HTR-8/SVneo (cell line): ENCODE measurements at places on chromosomes 6 and 20.

DNA sequence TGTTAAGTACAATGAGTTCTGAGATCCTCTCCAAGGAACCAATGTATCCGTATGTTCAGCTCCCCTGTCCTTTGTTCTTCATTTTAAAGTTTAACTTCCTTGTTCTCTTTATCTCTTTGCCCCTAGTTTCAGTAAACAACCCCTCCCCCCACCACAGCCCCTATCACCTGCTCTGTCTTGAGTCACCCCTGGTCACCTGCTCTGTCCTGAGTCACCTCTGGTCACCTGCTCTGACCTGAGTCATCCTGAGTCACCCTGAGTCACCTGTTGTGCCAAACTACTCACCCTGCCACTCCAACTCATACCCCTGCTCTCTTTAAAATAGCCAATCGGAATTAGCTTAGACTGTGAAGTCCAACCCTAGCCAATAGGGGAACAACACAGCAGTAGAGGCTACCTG, 288.7 kb upstream of the CDYL start:
- DNase-seq, result no peak

DNA sequence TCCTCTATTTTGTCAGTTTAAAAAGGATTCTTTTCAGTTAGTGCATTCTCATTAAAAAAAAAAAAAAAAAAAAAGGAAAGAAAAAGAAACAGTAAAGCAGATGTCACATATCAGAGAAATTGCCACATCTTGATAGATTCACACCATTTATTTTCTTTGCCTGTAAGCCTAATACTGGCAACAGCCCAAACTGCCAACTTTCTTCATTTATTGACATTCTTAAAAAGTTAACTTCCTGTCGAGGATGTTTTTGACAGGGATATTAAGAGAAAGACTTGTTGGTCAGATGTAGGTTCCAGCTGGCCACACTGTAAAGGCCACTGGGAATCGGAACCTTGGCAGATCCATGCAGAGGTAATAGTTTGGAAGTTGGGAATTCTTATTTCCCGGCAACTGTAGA, 332.6 kb downstream of the NRN1 start:
- DNase-seq, result no peak

DNA sequence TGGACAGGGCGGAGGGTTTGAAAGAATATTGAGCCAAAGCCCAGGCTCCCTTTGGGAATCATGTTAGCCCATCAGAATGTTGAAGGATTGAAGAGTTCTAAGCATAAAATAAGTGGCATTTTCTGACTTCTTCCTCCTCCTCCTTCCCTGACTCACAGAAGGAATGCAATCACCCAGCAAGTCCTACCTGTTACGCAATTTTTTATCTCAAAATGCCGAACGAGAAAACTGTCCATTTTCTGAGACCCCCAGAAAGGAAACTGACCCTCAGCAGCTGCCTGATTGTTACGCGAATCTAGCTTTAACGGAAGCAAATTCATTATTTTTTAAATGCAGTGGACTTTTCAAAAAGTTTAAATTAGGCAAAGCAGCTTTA, 4.7 kb upstream of the DNAJC5 start:
- no peak for DNase-seq

DNA sequence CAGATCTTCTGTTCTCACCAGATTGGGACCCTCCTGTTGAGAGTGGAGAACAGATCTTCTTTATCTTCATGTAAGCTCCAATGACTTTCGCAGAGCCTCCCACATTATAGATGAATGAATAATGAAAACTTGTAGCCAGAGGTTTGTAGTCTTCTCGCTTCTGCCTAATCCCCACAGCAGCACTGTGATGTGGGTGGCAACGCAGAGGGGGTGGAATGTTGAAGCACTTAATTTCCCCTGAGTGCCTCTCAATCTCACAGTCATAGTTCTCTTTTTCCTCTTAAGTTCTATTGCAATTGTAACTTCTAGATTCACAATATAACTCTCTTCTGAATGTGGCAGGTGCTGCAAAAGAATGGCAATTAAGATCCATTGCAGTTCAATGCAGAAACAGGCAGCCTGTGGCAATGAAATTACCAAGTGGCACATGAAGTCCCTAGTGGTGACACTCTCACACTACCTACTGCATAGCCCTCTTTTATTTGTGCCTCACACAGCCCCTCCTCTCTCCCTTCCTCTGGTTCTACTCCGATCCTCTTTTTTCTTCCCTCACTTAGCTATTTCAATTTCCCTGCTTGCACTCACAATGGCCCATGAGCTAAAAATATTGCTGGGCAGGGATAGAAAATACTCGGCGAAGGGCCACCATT, 281.9 kb downstream of the UBE3D start:
- DNase-seq, result no peak

GRCh38 chr6:25417046-25417605, 138.0 kb downstream of the CARMIL1 start:
- no peak for DNase-seq

- no peak for DNase-seq
Measured at GRCh38 chr6:38720295-38720694, 5.2 kb downstream of the DNAH8 start.

DNA sequence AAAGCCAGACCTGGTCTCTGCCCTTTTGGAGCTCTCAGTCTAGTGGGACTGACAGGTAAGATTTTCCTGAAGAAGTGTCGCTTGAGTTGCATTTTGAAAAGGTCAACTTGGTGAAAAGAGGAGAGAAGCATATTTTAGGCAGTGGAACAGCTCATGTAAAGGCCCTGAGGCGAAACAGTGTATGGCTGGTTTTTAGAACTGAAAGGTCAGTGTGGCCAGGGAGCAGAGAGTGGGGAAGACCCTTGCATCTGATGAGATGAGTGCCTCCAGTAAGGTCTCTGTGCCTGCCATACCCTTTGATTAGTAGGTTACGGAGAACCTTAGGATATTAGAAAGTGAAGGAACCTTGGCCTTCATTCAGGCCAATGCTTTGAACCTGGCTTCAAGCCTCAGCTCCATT, 55.9 kb upstream of the SAYSD1 start:
- DNase-seq, result no peak

DNA sequence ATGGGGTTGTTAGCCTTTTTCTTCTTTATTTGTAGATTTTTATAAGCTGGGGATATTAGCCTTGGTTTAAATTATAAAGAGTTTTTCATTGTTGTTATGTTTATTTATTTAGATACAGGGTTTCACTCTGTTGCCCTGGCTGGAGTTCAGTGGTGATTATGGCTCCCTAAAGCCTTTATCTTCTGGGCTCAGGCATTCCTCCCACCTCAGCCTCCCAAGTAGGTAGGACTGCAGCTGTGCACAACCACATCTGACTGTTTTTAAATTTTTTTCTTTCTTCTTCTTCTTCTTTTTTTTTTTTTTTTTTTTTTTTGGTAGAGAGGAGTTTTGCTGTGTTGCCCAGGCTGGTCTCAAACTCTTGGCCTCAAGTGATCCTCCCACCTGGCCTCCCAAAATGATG, 80.9 kb downstream of the UBE3D start:
- no peak for DNase-seq

GRCh38 chr20:13525225-13525940, 113.3 kb downstream of the TASP1 start:
- peak; percentile 72 for DNase-seq

DNA sequence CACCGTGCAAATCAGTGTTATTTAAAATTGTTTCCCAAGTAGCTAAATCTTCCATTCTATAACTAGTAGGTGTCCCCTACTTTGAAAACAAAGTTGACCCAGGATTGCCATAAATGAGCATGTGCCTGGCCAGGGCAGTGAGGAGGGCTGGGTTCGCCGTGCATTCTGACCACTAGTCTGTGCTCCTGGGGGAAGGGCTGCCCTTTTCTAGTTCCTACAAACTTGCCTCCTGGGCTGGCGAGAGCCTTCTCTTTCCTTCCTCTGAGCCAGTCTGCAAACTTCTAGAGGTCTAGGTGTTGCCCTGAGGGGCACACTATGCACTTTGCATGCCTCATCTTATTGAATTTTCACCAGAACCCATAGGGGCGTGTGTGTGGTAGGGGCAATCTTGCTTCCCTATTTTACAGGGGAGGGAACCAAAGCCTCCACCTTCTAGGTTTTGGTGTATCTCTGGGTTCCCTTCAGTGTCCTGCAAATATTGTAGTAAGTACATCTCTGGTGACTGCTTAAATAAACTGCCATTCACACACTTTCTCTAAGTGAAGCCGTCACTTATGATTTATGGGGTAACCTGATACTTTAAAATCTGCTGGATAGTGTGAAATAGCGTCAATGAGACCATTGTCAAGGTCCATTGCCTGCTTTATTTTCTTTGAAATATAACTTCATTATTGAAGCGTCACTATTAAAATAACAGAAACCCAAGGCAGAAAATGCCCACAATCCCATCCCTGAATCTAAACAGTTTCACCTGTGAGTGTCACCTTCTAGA, 42.2 kb downstream of the CDH26 start:
- DNase-seq, result no peak

DNA sequence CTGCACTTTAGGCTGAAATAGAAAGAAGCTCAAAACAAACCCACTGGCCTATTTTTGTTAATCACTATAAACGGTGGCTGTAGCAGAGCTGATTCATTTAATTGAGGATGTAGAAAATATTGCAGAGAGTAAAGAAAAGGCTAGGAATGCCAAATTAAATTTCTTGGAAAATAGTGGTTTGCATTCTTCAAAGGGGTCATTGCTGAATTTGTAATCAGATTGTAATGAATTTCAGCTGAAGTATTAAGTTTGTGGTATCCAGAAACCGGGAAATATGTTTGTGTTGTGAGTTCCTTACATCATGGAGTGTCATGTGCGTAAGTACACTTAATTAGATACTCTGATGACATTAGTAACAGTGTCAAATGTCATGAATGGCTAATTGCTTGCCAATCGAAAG, 203.0 kb downstream of the SAMD5 start:
- DNase-seq, result no peak

DNA sequence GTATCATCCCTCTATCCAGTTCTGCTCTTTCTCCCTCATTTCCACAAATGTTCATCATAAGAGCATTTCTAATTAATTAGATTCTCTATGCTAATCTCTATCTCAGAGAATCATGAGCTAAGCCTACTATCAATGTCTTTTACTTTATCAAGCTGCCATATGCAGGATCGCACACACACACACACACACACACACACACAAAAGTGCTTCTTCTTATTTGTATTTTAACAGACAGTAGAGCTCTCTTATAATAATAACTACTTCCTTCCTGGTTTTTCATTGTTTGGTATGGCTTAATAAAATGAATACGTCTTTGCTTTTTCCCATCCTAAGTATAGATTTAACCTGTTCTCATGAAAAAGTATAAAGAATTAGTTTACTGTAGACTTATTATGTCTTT, 170.2 kb downstream of the HAO1 start:
- no peak for DNase-seq

- DNase-seq, result no peak
Measured at GRCh38 chr20:46590443-46590842, 40.0 kb upstream of the OCSTAMP start.

- DNase-seq, result no peak
Measured at GRCh38 chr6:115765966-115766365, 294.7 kb downstream of the FRK start.

GRCh38 chr20:38454556-38455473, 17.8 kb upstream of the RALGAPB start:
- no peak for DNase-seq

- no peak for DNase-seq
Measured at GRCh38 chr20:25353747-25354705, 36.6 kb downstream of the ABHD12 start.

- no peak for DNase-seq
Measured at GRCh38 chr6:163008186-163008585, 280.4 kb downstream of the PACRG start.

- DNase-seq, result no peak
Measured at GRCh38 chr6:135935941-135936601, 84.6 kb downstream of the PDE7B start.

GRCh38 chr6:89910902-89911240, 16.6 kb downstream of the GJA10 start:
- no peak for DNase-seq

- DNase-seq, result no peak
Measured at GRCh38 chr6:52620906-52621190, 44.0 kb upstream of the TRAM2 start.

- no peak for DNase-seq
Measured at GRCh38 chr6:149331871-149332270, 14.4 kb downstream of the TAB2 start.

DNA sequence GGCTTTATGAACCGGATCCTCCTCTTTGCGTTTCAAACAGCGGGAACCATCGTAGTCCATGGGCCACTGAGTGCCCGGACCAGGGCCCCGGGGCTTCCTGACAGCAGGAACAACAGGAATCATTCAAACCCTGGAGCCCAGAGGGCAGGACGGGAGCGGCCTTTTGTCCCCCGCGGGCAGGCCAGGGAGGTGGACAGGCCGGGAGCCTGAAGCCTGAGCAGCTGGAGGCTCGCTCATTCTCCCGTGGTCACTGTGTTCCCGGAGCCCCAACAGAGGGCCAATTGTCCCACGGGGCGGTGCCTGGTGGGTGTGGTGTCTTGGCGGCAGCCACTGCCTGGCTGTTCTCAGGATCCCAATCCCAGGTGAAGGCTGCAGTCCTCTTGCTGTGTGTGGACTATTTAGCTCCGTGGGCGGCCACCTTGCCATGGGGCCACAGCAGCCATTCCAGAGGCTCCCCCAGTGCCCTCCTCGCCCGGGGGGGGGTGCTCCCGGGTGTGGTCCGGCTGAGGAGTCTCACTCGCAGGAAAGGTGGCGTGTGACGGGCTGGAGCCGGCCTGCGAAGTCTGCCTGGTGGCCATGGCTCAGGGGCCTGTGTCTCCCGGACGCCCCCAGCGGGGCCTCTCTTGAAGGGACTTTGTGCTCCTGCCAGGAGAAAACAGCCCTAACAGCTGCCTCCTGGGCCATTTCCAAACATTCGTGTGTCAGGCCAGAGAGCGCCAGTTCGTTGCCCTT, 77.2 kb upstream of the BHLHE23 start:
- DNase-seq, result no peak

GRCh38 chr6:125584468-125584939, 164.9 kb upstream of the HEY2 start:
- DNase-seq, result no peak

GRCh38 chr6:89611666-89612065, 26.9 kb downstream of the LYRM2 start:
- no peak for DNase-seq

GRCh38 chr6:38909015-38909730, 139.4 kb upstream of the GLP1R start:
- no peak for DNase-seq

DNA sequence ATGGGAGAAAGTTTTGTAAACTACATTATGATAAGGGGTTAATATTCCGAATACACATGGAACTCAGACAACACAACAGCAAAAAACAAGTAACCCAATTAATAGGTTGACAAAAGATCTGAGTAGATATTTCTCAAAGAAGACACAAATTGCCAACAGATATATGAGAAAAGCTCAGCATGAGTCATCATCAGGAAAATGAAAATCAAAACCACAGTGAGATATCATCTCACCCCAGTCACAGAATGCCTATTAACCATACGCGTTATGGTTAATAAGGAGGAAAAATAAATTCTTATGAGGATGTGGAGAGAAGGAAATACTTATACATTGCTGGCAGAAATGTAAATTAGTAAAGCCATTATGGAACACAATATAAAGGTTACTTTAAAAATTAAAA, 695.0 kb downstream of the COL12A1 start:
- DNase-seq, result no peak

- DNase-seq, result no peak
Measured at GRCh38 chr20:51491393-51491792, 51.1 kb downstream of the NFATC2 start.
